CD8-positive, alpha-beta memory T cell (primary cell): ENCODE measurements at places on chromosomes 12 and 14.

- DNase-seq: no peak
Measured at GRCh38 chr14:45271858-45272537, 19.0 kb upstream of the MIS18BP1 start.

- peak; percentile 76 for DNase-seq
Measured at GRCh38 chr14:102928412-102929240, 6.2 kb downstream of the AMN start.

DNA sequence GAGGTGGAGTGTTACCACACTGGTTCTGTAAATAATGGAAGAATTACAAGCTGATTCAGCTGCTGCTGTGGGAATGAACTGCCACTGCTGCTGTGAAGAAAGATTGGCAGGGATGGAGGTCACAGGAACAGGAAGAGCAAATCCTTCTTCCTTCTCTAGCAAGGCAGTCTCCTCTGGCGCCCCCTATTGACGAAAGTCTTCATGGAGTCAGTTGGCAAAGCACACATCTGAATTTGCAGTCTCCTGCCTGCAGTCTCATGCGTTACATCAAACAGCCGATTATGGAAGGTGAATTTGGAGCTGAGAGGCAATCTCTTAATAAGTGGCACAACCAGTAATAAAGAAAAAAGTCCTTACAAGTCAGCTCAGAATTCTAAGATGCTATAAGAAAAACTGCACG is 106.0 kb upstream of the TMTC1 start:
- no peak for DNase-seq

- no peak for DNase-seq
Measured at GRCh38 chr12:45227316-45228067, 11.6 kb downstream of the ANO6 start.

DNA sequence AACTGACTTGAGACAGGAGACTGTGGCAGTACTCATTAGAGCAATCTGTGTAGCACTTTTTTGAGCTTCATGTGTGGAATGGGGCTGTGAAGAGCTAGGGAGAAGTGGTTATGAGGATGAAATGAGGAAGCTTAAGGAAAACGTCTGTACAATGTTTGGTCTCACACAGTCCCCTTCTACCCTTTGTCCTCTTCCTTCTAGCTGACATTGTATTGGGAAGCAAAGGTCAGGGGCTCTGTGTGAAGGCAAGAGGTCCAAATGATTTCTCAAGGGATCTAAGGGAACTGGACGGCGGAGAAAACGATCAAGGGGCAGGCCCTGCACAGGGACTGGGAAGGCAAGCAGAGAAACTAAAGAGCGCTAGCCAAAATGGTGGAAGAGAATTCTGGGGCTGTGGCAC is 13.1 kb upstream of the CIPC start:
- DNase-seq: no peak

GRCh38 chr12:78192979-78193378 is 362.3 kb downstream of the NAV3 start:
- no peak for DNase-seq

DNA sequence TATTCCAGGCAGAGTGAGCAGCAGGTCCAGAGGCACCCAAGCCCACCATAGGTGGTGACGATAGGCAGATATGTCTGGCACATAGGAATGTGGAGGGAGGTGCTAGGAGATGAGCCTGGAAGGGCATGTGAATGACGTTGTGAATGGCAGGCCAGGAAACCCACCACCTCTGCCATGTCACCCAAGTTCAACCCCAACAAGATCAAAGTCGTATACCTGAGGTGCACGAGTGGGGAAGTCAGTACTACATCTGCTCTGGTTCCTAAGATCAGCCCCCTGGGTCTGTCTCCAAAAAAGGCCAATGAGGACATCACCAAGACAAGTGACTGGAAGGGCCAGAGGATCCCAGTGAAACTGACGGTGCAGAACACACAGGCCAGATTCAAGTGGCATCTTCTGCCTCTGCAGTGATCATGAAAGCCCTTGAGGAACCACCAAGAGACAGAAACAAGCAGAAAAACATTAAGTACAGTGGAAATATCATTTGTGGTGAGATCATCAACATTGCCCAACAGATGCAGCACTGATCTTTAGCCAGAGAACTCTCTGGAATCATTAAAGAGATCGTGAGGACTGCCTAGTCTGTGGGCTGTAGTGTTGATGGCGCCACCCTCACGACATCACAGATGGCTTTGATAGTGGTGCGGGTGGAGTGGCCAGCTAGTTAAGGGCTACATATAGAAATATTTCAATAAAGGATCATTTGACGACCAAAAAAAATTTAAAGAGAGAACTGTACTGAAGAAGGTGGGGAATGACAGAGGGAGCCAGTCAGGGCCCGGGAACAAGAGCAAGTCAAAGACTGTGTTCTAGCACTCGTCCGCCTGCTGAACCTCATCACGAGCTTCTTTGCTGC is 99.7 kb downstream of the ZFP36L1 start:
- DNase-seq: no peak

- DNase-seq: no peak
Measured at GRCh38 chr14:95069547-95069946, 87.8 kb downstream of the DICER1 start.

- no peak for DNase-seq
Measured at GRCh38 chr14:34104489-34105397, 153.9 kb upstream of the EGLN3 start.

GRCh38 chr14:65723348-65723747 is 310.8 kb downstream of the FUT8 start:
- DNase-seq: no peak

DNA sequence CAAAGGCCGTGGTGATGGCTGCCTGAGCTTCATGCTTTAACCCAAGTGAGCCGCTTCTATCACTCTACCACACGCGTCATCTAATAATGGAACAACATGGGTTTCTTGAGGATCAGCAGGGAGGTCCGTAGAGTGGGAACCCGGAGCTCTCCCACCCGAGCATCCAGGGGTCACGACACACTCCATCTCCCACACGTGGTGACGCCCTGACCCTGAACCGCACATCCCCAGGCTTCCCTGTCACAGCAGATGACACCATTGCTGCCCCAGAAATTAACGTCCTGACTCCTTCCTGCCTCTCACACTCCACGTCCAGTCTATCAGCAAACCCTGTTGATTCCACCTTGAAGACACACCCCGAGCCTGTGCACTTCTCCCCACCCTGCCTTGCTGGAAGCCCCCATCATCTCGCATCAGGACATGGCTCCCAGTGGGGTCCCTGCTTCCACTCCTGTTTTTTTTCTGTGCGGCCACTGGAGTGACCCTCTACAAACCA is 163.2 kb downstream of the PIWIL1 start:
- no peak for DNase-seq

DNA sequence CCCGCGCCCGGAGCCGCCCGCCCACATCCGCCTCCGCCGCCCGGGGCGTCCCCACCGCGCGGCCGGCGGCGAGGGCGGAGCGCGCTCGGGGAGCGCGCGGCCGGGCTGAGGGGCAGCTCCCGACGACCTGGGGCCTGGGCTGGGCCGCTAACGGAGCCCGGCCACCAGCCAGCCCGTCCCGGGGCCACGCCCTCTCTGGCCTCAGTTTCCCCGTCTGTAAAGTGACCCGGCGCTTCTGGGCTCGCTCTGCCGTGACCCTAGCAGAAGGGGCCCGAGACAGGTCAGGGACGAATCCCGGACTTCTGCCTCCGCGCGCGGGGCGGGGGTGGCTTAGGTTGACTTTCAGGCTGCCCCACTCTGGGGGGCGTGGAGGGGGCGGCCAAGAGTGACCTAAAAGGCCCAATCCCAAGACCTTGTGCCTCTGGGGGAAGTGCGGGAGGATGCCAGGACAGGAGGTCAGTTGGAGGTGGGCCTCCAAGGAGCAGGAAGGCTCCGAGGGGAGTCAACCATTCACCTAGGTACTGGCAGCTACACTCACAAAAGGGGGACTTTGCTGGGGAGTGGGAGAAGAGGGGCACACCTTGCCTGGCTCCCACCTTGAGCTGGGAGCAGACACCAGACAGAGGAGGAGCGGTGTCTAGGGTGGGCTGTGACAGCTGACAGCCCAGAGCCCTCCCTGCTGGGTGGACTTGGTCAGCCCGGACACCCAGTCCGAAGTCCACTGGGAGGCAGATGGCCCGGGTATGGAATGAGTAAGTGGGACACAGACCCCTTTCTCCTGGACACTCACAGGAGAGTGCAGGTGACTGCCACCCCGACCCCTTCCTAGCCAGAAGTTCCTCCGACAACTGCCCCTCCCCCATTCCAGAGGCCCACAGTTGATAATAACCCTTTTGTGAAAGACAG is 486 bp upstream of the AKT1 start:
- peak; percentile 67 for DNase-seq

GRCh38 chr14:105855893-105856675 is 329.7 kb downstream of the TMEM121 start:
- DNase-seq: no peak

GRCh38 chr12:55942055-55942454 is 11.1 kb downstream of the DGKA start:
- no peak for DNase-seq

DNA sequence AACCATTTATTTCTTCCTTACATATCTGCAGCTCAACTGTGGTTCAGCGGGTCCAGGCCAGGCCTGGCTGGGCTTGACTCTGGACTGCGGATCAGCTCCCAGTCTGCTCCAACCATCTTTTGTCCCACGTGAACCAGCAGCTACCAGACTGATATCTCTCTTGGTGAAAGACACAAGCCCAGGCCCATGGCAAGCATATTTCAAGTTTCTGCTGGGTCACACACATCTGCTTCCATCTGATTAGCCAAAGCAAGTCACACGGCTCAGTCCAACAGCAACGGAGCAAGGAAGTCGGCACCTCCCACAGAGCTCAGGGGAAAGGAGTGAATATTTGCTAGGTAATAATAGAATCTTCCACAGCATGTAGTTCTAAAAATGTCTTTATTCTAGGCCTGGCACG is 24.7 kb upstream of the MARK3 start:
- no peak for DNase-seq

GRCh38 chr12:46387670-46388069 is 15.1 kb upstream of the SLC38A2 start:
- no peak for DNase-seq

DNA sequence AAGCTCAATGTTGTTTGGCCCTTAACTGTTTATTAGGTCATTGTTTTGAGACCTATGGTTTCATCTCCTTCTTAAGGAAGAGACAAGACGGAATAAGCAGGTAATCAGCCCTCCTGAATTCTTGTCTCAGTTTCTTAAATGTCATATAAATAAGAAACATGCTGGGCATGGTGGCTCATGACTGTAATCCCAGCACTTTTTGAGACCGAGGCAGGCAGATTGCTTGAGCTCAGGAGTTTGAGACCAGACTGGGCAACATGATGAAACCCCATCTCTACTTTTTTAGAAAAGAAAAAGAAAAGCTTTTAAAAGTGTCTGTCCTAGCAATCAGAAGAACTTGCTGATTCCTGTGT is 5.1 kb downstream of the MTRFR start:
- no peak for DNase-seq

GRCh38 chr14:29045237-29045636 is 278.6 kb downstream of the FOXG1 start:
- no peak for DNase-seq

DNA sequence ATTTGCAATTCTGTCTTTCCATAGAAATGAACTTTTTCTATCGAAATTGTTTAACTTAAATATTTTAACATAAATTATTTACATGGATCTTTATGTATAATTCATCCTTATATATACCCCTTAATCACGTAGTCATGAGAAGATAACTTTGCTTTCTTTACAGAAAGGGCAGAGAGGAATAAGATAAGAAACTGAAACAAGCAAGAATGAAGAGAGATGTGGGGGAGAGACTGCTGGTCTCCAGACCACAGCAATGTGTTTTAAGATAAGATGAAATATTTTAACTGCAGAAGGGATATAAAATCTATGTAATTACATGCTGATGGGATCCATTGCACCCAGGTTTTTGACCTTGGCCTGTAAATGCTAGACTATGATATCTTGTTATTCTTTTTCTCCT is 34.7 kb upstream of the DNM1L start:
- DNase-seq: no peak

- no peak for DNase-seq
Measured at GRCh38 chr12:89454080-89454848, 70.3 kb downstream of the GALNT4 start.

- no peak for DNase-seq
Measured at GRCh38 chr12:20507056-20507455, 138.7 kb downstream of the PDE3A start.
